IMR-90 (cell line): ENCODE measurements at places on chromosomes 6 and 20. TPM values are rescaled to one million over a fixed set of nuclear protein-coding genes. Genes with fewer than 3 reads are reported as not detected.

Gene CFAP61
- total RNA-seq, result under 0.01 TPM in 1 of 2 replicates, not detected in the other

Gene HLA-DQA2
- not detected in 2 replicates for total RNA-seq

Gene MTO1
- 34.7 and 39.8 TPM in 2 replicates for total RNA-seq

Gene TAP1
- 20.8 and 27.6 TPM in 2 replicates for total RNA-seq

Gene SPATA25
- total RNA-seq, result 0.18 TPM in 1 of 2 replicates, not detected in the other

Gene ARFGEF3
- under 0.01 TPM in 2 replicates for total RNA-seq

Gene MYBL2
- total RNA-seq, result 21.7 and 23.1 TPM in 2 replicates

Gene C20orf202
- total RNA-seq, result not detected in 2 replicates

Gene CBLN4
- total RNA-seq, result not detected in 2 replicates

Gene BPIFB1
- total RNA-seq, result not detected in 2 replicates

Gene PREP
- total RNA-seq, result 21.0 and 22.8 TPM in 2 replicates

Gene VGLL2
- total RNA-seq, result not detected in 2 replicates

Gene ID4
- 3.0 and 11.1 TPM in 2 replicates for total RNA-seq

Gene KATNA1
- 24.6 and 33.3 TPM in 2 replicates for total RNA-seq

Gene ANKRD6
- total RNA-seq, result 0.18 and 0.28 TPM in 2 replicates

Gene SIRPB1
- 0.56 and 0.90 TPM in 2 replicates for total RNA-seq

Gene SAMD5
- total RNA-seq, result 1.6 and 2.2 TPM in 2 replicates

Gene WFDC9
- not detected in 2 replicates for total RNA-seq

Gene RRAGD
- not detected in 2 replicates for total RNA-seq

Gene ZNF335
- total RNA-seq, result 11.8 and 12.5 TPM in 2 replicates

Gene ADGRF5
- not detected in 2 replicates for total RNA-seq

Gene MMP24OS
- 5.9 and 7.2 TPM in 2 replicates for total RNA-seq

Gene BMP7
- not detected in 2 replicates for total RNA-seq

Gene CST7
- total RNA-seq, result not detected in 2 replicates

Gene ZBTB12
- 2.0 and 2.5 TPM in 2 replicates for total RNA-seq

Gene AFDN
- total RNA-seq, result 20.8 and 23.3 TPM in 2 replicates

Gene MYH7B
- total RNA-seq, result not detected in 2 replicates

Gene RIPOR3
- total RNA-seq, result 0.28 and 0.54 TPM in 2 replicates

Gene C6orf58
- total RNA-seq, result not detected in 2 replicates

Gene LY6G6C
- not detected in 2 replicates for total RNA-seq

Gene TCF15
- not detected in 2 replicates for total RNA-seq
